Stimulated activated CD8-positive, alpha-beta memory T cell treated with anti-CD3 and anti-CD28 coated beads, Interleukin-7, amount 100 ng/mL, for 24 hours (primary cell): ENCODE measurements at places on chromosomes 1 and 21.

- no peak for DNase-seq
Observed at GRCh38 chr1:57082711-57083439, 117.1 kb upstream of the C8B start.

DNA sequence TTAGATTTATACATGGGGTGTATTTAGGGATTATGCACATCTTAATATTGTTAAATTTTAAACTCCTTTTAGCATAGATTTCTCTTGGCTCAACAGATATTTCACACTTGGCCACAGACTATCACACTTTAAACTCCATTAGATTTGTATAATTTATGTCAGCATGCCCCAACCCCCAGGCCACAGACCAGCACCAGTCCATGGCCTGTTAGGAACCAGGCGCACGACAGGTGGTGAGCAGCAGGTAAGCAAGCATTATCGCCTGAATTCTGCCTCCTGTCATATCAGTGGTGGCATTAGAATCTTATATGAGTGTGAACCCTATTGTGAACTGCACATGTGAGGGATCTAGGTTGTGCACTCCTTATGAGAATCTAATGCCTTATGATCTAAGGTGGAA lies 34.8 kb downstream of the SUCO start:
- no peak for DNase-seq

DNA sequence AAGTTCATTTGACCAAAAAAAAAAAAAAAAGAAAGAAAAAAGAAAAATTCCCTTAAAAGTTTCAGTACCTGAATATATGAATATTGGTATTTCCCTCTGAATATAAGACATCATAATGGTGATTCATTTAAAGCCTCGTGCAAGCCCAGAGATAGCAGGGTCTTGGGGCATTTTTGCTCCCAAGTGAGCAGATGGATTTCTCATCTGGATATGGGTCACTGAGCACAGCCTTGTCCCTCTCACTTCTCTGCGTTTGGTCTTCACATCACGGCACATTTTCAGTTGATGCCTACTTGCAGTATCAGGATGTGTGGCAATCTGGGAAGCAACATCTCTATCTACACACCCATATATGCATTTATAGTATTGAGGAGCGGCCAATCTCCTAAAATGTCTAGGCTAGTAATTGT lies 12.7 kb downstream of the CD58 start:
- no peak for DNase-seq

GRCh38 chr21:44079846-44080245 lies 27.4 kb upstream of the PWP2 start:
- no peak for DNase-seq

DNA sequence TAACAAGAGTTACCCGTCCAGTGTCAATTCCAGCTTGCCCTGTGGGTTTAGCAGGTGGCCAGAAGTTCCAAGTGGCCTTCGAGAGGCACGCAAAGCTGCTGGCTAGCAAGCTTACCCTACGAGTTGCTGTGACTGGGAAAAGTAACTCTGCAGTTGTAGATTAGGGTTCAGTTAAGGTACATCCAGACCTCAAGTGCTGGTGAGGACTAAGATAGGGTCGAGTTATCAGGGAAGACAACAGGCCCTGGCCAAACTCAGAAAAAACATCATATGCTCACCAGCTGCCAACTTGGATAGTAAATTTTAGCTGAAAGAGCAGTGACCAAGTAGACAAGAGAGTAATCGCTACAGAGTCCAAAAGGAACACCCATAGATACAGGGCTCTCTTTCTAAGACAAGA lies 27.7 kb upstream of the LRRC7 start:
- DNase-seq, result no peak

- DNase-seq, result no peak
Observed at GRCh38 chr1:227325156-227325555, 6.9 kb upstream of the CDC42BPA start.

DNA sequence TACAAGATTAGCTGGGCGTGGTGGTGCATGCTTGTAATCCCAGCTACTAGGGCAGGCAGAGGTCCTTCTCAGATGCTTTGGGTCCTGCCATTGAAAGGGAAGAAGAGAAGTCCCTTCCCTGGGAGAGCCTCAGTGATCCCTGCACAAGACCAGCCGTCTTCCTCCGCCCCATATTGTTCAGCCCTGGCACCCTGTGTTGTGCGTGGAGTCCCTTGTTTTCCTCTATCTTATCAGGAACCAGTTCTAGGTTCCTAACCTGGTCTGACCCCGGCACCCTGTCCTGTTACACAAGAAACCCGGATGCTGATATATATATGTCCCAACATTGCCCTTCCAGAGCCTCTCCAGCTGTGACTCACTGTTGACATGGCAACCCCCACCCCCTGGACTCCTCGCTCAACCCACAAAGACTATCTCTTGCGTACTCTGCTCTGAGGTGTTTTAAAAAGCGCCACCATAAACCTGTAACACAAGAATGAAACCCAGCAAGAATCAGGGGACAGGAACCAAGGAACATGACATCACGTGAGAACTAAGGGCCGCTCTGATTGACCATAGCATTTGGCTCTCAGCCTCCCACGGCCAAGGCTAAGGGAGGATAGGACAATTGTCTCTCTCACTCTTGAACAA lies 4.8 kb downstream of the MX2 start:
- DNase-seq, result no peak

DNA sequence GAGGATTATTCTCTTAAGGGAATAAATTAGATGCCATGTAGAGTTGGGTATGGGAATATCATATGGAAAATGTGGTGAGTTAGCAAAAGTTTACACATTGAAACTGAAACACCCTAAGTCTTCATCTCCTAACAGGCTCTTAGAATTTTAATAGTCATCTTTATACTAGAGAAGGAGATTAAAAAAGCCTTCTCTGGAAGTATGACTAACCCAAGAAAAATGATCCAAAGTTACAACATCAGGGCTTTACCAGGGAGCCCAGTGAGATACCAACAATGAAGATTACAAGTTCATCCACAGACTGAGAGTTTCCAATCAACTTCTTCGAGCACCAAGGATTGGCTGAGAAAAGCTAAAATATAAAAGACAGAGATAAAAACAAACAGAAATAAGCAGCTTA lies 70.0 kb upstream of the KIAA0040 start:
- no peak for DNase-seq

DNA sequence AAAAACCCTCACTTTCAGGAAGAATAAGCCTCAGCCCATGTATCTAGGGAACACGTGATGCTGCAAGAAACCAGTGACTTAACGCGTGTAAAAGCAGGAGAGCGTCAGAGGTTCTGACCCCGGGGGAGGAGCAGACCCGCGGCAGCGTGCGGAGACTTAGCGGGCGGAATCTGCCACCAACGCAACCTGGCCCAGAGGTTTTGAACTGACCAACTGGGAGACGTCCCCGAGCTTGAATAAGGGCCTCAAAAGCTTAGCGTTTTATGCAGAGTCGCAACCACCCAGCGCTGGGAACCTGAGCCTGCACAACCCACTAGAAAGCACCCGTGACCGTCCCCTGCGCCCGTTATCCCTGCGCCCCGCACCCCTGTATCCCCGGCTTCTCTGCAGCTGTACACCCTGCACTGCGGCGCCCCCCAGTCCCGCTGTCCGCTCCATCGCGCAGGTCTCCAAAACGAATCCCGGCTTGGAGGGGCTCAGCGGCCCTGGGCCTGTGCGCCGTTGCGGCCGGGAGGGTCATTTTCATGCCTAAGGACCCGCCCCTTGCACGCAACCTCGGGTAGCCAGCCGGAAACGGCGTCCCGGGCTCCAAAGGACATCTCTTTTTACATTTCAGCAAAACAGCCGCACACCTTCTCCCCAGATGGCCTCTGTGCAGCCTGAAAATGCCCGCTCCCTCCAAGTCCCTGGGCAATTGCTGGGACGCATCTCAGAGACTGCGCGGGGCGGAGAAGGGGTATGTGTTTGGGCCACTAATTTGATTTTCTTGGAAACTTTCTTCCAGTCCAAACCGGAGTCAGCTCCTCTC lies 29.4 kb upstream of the TRIM17 start:
- DNase-seq, result no peak

- DNase-seq, result no peak
Observed at GRCh38 chr1:153539395-153540093, 1.2 kb downstream of the S100A5 start.
